Naive B cell (primary cell): ENCODE measurements at places on chromosomes 2 and 18. TPM values are rescaled to one million over a fixed set of nuclear protein-coding genes. Genes with fewer than 3 reads are reported as not detected.

The FBXO36 gene
- 1.4 TPM for polyA plus RNA-seq

The GPAT2 gene
- polyA plus RNA-seq = 1.2 TPM

The DYNAP gene
- polyA plus RNA-seq = not detected

The DLX2 gene
- not detected for polyA plus RNA-seq

- DNase-seq = no peak
- no peaks in the 10 kb centered on the region for H3K27me3 ChIP-seq
- no peaks in the 10 kb centered on the region for H3K4me1 ChIP-seq
- no peak overlapping the region for H3K27ac ChIP-seq
- no peak overlapping the region for H3K4me3 ChIP-seq
- no peaks in the 10 kb centered on the region for H3K36me3 ChIP-seq
These were observed 109.6 kb upstream of the SPOPL start for GRCh38 chr2:138391946-138392345.

GRCh38 chr18:79982736-79983135 is 5.6 kb downstream of the TXNL4A start:
- no peaks in the 10 kb centered on the region for H3K36me3 ChIP-seq
- peak overlapping the region; percentile 19 for H3K27ac ChIP-seq
- H3K4me1 ChIP-seq = peaks cover 41% of the 10 kb centered on the region
- no peaks in the 10 kb centered on the region for H3K27me3 ChIP-seq
- H3K4me3 ChIP-seq = no peak overlapping the region

The STK39 gene
- polyA plus RNA-seq = 1.4 TPM
